ENCODE measurements at places on chromosomes 2 and 18.

DNA sequence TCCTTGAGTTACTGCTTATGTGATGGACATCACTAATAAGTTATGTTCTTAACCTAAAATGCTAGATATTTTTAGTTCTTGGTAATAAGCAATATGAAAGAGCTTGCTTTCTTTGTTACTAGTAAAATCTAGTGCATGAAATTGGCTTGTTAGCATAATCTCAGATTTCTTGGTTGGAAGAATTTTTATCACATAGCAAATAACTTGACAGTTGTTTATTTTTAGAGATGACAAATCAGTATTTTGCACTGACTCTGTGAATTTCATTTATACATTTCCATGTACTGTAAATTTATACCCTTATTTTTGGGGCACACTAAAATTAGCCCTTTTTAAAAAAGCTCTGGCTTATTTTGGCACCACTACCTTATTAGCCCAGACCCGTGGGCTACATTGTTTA lies 45.6 kb downstream of the LCLAT1 start:
- no peak for DNase-seq

- no peak for DNase-seq
These were observed 82.6 kb upstream of the ST8SIA3 start for GRCh38 chr18:57269756-57270155.

- peak; percentile 66 for DNase-seq
These were observed 2.5 kb downstream of the HTRA2 start for GRCh38 chr2:74532222-74532621.

DNA sequence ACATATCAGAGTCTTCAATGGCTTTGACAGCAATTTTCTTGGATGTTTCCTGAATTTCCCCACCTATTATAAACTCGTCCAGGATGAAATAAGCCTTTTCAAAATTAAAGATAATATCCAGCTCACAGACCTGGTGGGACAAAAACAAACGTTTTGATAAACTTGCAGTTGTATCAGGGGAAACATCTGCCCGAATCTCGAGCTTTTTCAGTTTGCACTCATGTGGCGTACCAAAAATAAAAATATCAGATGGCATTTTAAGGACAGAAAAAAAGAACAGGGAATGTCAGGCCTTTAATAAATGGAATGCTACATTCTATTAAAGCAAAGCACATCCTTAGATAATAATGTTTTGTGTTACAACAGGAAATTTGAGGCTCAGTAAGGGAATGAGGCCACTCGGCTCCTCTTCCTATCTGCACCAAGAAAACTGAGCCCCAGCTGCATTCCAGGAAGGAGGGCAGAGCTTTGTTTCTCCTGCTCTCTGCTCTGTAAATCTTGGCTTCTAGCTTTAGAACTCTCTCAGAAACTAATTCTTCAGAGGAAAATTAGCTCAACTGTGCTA lies 72.1 kb downstream of the AP1S3 start:
- no peak for DNase-seq

GRCh38 chr18:7470101-7470500 lies 97.0 kb upstream of the PTPRM start:
- no peak for DNase-seq

DNA sequence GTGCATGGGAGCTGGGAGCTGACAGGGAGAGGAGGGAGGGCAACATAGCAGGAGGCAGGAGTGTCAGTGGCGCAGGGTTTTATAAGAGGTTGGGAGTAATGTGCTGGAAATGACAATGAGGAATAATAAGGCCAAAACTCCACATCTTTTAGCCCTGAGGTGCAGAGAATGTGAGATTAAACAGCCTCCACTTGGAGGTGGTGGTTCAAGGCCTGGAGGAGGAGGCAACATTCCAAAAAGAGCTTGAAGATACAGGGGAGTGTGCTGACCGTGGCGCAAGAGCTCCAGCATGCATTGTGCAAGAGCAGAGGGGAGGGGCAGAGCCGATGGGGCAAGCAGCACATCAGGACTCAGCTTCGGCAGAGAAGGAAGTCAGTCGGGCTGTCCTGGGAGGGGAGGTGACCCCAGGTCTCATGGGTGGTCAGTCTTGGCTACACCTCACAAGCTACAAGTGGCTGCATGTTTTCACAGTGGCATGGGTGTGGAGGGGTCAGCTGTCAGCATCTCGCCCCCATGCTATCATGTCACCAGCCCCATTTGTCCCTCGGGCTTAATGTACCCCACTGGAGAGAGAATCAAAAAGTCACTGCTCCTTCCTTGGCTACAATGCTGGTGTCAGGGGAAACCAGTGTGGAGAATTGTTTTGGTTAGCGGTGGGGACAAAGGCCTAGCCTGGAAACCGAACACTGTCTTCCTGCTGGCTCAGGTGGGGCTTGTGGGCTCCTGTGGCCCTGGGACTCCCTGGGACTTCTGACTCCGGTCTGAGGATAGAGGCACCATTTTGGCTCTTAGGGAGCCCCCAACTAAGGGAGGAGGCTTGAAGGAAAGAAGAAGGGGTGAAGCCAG lies 208.0 kb downstream of the ZFP36L2 start:
- peak; percentile 66 for DNase-seq

DNA sequence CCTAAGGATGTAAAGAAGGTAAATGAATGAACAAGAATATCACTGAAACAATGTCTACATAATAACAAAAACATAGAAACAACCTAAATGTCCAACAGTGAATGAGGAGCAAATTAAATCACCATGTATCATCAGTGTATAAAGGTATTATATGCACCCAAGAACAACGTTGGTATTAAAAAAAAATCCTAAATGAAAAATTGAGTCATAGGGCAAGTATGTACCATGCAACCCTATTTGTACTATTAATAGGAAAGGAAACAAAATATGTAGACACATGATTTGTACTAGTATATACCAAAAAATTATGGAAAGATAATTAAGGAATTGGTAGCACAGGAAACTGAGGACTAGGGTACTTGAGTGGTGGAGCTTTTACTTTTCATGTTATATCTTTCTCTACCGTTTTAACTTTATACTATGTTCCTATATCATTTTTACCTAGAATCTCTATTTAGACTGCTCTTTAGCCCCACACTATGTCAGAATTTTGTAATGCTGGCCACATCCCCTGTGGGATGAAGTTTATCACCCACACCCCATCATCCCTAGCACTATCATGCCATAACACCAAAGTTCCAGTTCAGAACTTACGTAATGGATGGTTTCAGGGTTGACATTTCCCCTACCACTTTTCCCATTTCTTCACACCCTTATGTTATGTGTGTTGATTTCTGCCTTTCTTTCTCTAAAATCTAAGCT lies 25.6 kb downstream of the IKZF2 start:
- DNase-seq = no peak

DNA sequence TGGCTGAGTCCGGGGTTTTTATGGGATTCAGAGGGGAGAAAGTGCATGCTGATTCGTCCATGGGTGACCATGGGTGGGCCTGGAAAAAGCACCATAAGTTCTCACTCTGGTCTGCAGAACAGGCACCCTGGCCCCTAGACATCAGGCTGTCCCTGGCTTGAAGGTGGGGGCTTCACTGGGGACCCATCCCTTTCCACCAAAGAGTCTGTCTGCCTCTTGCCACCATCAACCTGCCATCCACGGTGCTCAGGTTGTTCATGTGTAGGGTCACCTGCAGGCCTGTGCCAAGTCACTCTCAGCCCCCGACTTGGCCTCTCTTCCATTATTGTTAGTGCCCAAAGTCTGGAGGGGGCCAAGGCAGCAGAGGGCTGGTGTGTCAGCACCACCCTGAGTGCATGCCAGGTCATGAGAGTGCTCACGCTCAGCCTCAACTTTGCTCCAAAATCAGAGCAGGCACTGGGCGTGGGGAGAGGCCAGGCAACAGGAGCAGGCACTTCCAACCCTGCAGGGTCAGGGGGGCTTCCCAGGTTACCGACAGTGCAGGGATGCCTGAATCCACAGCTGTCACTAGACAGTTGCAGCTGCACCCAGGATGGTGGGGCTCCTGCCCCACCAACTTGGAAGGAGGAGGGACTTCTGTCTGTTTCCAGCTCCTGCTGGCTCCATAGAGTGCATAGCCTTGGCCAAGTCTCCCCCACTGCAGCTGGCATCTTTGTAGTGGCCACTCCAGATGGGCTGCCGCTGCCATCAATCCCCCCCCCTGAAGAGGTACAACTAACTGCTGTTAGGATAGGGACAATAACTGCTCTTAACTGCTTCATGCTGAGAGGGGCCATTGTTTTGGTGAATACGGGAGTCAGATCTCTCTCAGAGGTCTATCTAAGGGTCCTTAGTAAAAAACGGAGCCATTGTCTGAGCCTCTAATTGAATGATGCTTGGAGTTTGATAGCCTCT lies 209.3 kb downstream of the AKAIN1 start:
- no peak for DNase-seq

GRCh38 chr2:181420259-181421130 lies 36.7 kb upstream of the ITGA4 start:
- DNase-seq = peak; percentile 14

- no peak for DNase-seq
These were observed 458.0 kb downstream of the CPS1 start for GRCh38 chr2:211014376-211014775.

- DNase-seq = no peak
These were observed 24.4 kb upstream of the GAREM2 start for GRCh38 chr2:26148501-26148900.

DNA sequence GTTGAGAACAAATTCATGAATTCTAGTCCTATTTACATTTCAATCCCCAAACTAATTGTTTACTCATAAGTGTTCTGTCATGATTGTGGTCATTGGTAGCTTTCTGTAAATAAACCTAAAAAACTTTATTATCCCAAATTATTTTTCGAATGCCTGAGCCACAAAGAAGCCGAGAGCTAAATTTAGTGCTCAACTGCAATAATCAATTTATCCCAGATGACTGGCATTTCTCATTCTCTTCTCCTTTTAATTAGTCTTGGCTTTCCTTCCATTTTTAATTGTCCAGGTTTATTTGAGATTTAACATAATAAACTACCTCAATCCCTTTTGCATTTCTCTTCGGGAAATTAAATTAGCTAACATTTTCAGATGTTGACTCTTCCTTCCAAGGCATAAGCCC lies 308.3 kb downstream of the ALK start:
- no peak for DNase-seq

- no peak for DNase-seq
These were observed 119.5 kb downstream of the COL6A3 start for GRCh38 chr2:237294460-237294859.

DNA sequence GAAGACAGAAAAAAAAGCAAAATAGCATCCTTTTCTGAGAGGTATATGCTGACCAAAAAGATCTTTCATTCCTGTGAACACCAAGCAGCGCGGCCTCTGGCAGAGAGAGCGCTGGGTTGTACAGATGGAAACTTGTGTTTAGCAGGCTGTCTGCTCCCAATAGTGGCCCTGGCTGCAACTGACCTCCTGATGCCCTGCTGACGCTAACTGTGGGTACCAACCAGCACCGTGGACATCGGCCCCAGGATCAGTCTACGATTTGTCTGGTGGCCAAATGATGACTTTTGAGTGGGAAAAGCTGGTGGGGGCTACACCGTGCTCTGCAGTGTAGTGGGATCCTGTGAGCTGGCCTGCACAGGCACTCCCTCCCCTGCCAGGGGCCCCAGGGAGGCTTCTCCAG lies 15.7 kb downstream of the COA5 start:
- no peak for DNase-seq

DNA sequence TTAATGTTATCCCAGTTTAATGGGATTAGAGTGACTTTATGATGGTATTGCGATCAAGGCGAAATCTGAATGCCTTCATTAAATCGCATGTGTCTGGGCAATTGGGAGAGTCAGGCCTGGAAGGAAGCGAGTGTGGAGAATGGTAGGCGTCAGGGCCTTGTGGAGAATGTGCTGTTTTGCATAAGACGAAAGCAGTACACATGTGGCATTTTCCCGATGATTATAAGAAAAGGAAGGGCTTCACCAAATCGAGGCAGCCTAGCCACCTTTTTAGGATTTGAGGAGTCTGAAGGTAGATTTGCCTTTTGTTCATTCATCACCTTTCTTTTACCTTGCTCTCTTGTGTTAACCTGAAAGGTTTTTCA lies 1.0 kb downstream of the ZNF532 start:
- no peak for DNase-seq

GRCh38 chr18:79191956-79192355 lies 122.8 kb downstream of the ATP9B start:
- no peak for DNase-seq

DNA sequence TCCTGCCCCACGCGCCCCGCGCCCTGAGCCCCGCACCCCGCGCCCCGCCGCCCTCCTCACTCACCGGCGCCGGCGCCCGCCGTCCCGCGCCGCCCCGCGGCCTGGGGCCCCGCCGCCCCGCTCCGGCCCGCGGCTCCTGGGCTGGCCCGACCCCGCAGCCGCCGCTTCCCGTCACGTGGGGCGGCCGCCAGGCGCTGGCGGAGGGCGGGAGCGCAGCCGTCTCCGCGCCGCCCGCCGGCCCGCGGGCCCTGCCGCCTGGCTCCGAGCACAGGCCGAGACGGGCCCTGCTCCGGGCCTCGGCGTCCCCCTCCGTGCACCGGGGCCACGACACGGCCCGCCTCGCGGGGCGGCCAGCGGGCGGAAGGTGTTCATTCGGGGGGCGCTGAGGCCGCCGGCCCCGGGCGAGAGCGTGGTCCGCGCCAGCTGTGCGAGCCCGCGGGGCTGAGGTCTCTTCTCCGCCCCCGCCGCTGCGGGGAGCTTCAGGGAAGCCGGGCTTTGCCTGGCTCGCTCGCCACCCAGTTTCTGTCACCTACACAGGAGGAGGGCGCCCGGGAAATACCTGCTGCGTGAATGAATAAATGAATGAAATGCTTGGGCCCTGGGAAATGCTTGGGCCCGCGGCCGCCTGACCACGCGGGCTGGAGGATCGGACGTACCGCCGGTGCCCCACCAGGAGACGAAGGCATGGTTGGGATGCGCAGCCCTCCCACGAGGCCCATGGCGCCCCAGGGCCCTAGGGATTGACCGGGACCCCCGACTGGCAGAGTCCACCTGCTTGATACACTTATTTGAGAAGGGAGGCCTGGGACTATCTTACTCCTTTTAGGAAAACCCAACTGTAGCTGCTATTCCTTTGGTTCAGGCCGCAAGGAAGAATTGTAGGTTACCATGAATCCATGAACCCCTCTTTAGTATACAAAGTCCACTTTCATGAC lies at the start of gene TGFBRAP1:
TGFBRAP1 (minus strand) TSS at position 175 of the 935 bp plus-strand sequence. CDS start 21,434 bp downstream, outside the sequence.
- peak; percentile 44 for DNase-seq

- no peak for DNase-seq
These were observed 668.9 kb upstream of the CHAC2 start for GRCh38 chr2:53098696-53099078.

- no peak for DNase-seq
These were observed 95.0 kb upstream of the ZFP36L2 start for GRCh38 chr2:43321446-43321845.

DNA sequence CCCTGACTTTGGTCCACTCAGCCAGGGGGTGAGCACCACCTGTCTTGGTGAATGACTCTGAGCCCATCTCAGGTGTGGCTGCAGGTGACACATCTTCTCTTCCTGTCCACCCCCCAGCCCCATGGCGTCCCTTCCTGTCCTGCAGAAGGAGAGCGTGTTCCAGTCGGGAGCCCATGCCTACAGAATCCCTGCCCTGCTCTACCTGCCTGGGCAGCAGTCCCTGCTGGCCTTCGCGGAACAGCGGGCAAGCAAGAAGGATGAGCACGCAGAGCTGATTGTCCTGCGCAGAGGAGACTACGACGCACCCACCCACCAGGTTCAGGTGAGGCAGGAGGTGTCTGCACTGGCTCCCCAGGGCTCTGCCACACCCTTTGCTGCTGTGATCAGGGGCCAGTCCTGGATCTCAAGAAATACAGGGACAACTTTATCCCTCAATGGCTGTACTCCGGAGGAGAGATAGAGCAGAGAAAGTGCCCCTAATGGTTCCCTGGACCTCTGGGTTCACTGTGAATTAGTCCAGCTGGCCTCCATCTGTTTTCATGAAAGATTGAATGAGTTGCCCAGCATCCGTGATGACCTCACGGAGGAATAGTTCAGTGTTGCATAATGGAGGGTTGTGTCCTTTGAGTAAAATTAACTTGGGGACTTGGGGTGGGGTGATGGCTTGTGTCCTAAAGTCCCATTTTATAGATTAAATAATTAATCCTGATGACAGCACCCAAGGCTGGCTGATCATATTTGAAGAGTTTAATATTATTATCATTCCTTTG lies at the start of gene NEU2:
NEU2 (plus strand) TSS at position 122 of the 770 bp plus-strand sequence; CDS start at position 122, 0 bp downstream.
- no peak for DNase-seq
